ENCODE measurements at places on chromosomes 13 and 19.
A peak's percentile ranks its signal among the peaks of the same experiment; 100 is the strongest.

GRCh38 chr13:92952161-92952560 is 274.4 kb upstream of the GPC6 start:
- no peak for DNase-seq

- DNase-seq: no peak
These were observed 24.2 kb downstream of the RANBP3 start for GRCh38 chr19:5953680-5954213.

DNA sequence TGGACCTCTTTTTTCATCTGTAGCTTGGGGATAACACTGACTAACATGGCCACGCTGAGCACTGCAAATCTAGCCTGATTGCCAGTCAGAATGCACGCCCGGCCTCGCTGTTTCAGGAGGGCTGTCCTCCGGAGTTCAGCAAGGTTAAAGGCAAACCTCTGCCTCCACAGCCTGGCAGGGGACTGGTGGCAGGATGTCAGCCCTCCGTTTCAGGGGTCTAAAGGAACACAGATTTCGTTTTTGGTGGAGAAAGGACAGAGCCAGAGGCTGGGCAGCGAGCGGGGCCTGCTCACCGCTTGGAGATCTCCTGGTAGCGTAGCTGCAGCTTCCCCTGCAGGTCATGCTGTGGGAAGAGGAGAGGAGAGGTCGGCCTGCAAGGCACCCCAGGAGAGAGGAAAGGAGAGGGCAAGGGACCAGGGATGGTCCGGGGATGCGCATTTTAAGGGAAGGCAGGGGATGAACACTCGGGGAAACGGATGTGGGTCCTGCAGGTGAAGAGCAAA is 560 bp downstream of the NDUFA7 start:
- no peak for DNase-seq

DNA sequence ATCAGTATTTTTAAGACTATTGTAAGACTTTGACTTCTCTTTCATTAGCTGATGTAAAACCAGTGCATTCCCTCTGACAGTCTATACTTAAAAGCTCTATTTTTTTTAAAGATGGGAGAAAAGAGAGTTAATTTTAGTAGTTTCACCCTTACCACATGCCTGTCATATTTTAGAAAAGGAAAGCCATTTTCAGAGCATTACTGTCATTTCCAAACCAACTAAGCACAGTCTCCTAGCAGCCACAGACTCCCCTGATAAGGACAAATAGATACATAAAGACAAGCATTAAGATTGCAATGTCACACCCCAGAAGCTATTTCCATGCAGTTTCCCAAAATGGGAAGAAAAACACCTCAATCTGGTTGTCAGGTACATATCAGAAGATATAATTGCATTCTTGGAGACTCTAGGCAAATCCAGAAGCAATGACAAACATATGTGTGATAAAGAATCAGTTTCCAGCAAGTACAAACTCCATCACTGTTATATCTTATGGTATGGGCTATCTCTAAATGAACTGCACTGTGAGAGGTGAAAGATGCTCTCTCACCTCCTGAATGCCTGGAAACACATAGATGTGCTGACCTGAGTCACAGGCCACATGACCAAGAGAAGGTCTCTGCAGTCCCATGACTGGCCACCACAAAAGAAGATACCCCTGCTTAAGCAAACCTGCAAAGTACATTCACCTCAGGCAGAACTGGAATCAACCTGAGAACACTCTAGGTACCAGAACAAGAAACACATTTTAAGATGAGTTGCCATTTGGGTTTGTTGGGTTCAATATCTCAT is 303.3 kb downstream of the POU4F1 start:
- DNase-seq: no peak

DNA sequence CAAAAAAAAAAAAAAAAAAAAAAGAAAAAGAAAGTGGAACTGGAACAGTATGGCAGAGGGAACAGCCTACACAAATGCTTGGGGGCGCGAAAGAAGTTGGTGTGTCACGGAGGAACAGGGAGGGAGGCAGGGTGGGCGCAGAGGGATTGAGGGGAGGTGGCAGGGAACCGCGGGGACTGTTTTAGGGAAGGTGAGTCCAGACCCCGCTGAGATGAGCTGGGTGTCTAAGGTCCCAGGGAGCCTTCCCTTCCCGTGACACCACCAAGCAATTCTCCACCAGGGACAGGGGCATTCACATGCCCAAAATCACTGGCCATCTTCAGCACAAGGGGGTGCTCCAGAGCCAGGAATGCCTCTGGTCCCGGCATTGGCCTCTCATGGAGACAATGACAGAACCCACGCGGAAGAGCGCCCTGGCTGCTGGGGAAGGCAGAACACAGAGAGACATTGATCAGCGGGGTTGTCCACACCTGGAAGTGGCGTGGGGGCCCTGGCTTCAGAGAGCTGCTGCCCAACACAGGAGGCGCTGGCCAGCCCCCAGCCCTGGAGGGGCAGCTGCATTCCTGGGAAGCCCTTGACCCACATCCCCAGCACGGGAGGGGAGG is 6.9 kb downstream of the PEAK3 start:
- peak; percentile 76 for DNase-seq

DNA sequence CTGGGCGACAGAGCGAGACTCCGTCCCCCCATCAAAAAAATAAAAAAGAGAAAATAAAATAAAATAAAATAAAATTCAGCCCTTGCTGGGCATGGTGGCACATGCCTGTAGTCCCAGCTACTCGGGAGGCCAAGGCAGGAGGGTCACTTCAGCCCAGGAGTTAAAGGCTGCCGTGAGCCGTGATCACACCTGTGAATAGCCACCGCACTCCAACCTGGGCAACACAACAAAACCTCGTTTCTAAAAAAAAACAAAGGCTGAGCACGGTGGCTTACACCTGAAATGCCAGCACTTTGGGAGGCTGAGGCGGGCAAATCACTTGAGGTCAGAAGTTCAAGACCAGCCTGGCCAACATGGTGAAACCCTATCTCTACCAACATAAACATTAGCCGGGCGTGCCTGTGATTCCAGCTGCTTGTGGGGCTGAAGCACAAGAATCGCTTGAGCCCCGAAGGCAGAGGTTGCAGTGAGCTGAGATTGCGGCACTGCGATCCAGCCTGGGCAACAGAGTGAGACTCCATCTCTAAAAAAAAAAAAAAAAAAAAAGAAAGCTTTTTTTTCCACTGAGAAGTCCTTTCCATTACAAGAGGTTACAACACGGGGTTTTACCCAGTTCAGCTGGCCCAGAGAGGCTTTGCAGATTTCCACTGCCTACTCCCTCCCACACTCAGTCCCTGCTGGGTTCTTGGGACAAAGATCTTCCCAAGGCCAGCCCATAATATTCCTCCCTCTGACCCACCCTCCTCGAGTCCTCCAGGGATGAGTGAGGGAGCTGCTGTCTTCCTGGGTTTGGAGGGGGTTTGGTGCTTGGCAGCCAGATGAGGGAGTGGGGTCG is 6.4 kb downstream of the ANGPTL4 start:
- DNase-seq: peak; percentile 27

GRCh38 chr19:56837492-56838023 is 3.0 kb downstream of the PEG3 start:
- DNase-seq: peak; percentile 76

- peak; percentile 84 for DNase-seq
These were observed 129.5 kb downstream of the CYSLTR2 start for GRCh38 chr13:48783181-48783630.

DNA sequence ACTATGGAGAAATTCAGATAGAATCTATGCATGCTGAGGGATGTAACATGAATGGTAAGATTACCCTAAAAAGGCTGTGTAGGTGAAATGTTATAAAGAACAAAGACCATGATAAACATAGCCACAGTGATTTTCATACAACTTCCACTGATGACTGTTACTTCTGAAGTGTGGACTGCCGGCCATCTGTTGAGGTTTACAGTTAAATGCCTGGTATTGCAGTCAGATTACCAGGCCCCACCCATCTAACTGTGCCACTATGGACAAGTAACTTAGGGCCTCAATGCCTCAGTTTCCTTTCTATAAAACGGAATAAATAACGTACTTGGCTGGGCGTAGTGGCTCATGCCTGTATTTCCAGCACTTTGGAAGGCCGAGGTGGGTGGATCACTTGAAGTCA is 395.6 kb downstream of the KLF12 start:
- DNase-seq: no peak

- no peak for DNase-seq
These were observed 15.2 kb upstream of the THSD1 start for GRCh38 chr13:52421216-52421615.

- no peak for DNase-seq
These were observed 91.2 kb downstream of the KCTD15 start for GRCh38 chr19:33887891-33888290.

- peak; percentile 2 for DNase-seq
These were observed 57.3 kb upstream of the TPM4 start for GRCh38 chr19:16018801-16019551.

DNA sequence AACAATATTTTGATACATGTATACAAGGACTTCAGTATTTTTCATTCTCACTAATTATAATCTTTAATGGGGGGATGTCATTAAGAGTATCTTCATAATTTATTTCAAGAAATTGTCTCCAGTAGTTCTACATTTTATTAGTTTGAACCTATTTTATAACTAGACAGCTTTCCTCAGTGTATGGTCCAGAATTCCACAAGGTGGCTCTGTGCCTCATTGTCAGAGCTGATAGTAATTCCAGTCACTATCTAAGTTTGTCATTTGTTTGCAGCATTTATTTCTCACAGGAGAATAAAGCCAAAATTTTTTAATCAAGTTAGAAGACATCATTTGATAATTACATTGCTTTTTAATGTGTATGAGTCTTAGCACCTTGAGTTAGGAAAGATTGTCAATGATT is 1633.0 kb upstream of the PCDH20 start:
- no peak for DNase-seq

DNA sequence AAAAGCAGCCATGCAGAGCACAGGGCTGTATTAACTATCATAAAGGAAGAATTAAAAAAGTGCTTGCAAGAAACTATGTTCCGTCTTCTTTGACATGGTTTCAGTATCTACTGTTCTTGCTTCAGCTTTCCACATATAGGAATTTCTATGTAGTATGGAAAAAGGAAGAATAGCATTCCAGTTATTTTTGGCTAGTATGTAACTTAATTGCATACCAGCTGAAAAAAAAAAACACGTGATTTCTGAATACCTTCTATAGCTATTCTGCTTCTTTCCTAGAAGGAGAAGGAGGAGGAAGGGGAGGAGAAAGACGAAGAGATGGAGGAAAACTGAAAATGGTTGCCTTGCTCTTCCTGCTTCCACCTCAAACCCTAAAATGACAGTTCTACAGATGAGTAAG is 619.0 kb downstream of the KCTD12 start:
- DNase-seq: peak; percentile 2

DNA sequence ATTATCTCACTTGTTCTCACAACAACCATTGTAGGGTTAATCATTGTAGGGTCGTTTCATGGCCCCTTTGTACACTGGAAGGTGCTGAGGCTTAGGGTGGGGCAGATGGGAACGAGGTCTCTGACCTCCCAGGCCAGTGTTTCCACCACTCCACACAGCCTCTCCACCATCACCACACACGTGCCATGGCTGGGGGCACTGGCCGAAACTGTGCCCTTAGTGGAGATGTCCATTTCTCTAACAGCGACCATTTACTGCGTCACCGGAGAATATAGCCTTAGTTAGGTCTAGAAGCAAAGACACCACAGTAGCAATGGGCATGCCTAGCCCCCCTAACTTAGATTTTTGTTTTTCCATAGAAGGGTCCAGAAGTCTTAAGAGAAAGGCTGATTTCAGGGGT is 36.5 kb downstream of the COL4A1 start:
- no peak for DNase-seq

DNA sequence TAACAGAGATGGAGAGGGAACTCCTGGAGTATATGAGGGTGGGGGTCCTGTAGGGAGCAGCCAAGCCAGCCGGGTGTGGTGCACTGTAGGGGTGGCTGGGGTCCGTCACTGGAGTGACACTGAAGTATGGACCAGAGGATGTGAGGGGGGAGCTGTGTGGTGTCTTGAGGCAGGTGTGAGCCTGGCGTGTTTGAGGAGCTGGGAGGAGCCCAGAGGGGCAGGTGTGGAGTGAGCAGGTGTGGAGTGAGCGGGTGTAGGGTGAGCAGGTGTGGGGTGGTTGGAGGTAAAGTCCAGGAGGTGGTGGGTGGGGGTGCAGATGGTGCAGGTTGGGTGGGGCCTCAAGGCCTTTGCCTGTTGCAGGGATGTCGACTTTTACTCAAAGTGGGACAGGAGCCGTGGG is 5.9 kb downstream of the B3GNT8 start:
- no peak for DNase-seq

DNA sequence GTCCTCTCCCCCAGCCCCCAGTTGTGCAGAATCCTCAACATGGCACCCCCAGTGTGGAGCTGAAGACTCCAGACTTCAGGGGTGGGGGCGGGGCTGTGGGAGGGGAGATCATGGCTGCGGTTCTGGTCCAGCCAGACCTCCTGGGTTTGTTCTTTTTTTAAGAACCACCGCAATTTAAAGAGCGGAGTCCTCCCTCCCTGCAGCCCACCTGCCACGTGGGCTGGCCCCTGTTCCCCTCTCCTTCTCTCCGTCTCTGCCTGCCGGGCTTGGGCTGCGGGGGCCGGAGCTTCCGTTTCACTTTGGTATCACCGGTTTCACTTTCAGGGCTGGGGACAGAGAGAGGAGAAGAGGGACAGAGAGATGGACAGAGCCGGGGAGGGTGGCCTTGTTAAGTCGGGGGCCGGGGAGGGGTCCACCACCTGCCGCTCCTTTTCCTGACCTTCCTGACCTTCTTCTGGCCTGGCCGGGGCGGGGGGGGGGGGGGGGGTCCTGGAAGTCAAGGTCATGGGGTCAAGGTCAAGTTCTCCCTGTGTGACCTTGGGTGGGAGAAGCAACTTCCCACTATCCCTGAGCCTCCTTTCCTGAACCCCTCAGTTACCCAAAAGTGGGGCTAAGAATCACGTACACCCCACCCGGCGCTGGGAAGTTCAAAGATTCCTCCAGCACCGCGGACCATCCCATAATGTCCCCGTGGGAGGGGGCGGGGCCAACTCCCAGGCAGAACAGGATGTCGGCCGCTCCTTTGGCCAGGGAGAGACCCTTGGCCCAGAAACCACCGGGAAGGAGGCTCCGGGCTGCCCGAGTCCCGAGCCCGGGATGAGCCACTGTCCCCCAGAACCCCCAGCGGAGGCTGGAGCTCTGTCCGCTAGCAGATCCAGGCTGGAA is 11.3 kb upstream of the ZBTB7A start:
- peak; percentile 70 for DNase-seq

DNA sequence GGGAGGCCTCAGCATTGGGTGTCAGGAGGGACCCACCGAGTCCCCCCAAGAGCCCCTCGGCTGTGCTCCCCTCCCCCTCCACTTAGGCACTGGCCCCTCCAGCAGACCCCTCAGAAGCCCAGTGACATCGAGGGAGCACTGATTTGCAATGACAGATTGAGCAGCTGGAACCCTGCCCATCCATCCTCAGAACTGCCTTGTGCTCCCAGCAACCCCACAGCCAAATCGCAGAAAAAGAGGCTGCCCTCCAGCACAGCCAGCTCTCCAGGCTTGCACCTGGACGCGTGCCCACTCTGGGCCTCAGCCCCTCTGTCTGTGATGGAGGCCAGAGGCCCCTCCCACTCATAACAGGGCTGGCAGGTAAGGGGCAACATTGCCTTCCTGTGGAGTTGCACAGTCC is 123.2 kb upstream of the VSTM2B start:
- DNase-seq: no peak

DNA sequence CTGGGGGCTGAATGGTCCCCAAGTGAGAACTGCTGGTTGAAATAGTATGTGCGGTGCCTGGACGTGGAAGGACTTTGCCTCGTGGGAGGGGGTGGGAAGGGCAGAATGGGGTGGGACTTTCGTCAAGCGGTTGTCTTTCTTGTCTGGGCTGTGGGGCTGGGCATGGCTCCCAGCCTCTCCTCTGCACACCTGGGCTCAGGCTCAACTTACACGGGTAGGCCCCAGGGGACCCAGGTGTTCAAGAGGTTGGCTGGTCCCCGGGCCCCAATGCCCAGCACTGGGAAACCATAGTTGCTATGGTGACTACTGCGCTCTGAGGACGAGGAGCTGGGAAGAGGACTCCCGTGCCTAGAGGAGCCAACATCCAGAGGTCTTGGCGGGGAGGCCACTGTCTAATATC is 7.3 kb downstream of the NWD1 start:
- no peak for DNase-seq

All from lung (tissue), 17 donors.